ENCODE measurements at places on chromosomes 5 and 9.

GRCh38 chr9:37515620-37516258 lies 30.0 kb downstream of the POLR1E start:
- H3K36me3 ChIP-seq: peaks cover 10% of the 10 kb centered on the region

DNA sequence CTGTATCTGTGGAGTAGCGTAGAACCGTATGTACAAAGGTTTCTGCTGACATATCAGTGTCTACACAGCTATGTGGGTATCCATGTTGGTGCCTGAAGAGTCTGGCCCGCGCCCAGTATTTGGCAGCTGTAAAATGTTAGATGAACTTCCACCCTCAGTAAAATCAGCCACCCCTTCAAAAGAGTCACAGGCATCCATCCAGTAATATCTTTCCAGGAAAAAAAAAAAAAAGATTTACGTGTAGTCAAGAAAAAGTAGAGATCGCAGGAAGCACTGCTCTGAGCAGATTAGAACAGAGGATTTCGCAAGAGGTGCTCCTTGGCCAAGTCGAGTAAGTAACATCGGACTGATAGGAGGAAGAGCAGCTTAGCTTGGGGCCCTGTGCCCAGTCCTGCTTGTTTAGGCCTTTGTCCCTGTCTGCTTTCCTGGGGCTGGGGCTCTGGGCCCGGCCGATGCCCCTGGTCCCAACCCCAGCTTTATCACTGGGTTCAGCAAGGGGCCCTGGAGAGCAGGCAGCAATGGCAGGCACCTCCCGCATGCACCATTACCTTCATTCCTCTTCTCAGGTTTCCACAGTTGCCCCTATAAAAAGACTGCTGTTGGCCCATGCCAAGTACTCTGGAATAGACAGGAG lies 21.2 kb downstream of the DAPK1 start:
- H3K4me1 ChIP-seq: peaks cover 25% of the 10 kb centered on the region
- no peak overlapping the region for H3K4me3 ChIP-seq
- H3K27me3 ChIP-seq: no peaks in the 10 kb centered on the region
- peaks cover 22% of the 10 kb centered on the region for H3K36me3 ChIP-seq

GRCh38 chr5:59328709-59329296 lies 564.7 kb downstream of the PDE4D start:
- no peak overlapping the region for H3K4me3 ChIP-seq
- H3K27me3 ChIP-seq: no peaks in the 10 kb centered on the region
- H3K27ac ChIP-seq: no peak overlapping the region
- DNase-seq: no peak

- H3K4me3 ChIP-seq: no peak overlapping the region
- H3K36me3 ChIP-seq: no peaks in the 10 kb centered on the region
- no peaks in the 10 kb centered on the region for H3K4me1 ChIP-seq
Observed at GRCh38 chr9:115651461-115651860, 502.1 kb upstream of the PAPPA start.

GRCh38 chr5:163622799-163623198 lies 117.4 kb downstream of the MAT2B start:
- DNase-seq: no peak
- H3K27me3 ChIP-seq: no peaks in the 10 kb centered on the region
- H3K4me3 ChIP-seq: no peak overlapping the region
- H3K36me3 ChIP-seq: no peaks in the 10 kb centered on the region

GRCh38 chr5:57036761-57037160 lies 84.8 kb upstream of the MIER3 start:
- no peak overlapping the region for H3K27ac ChIP-seq
- H3K36me3 ChIP-seq: no peaks in the 10 kb centered on the region
- H3K4me3 ChIP-seq: no peak overlapping the region
- H3K27me3 ChIP-seq: peaks cover 4% of the 10 kb centered on the region

- peaks cover 29% of the 10 kb centered on the region for H3K36me3 ChIP-seq
- no peak overlapping the region for H3K4me3 ChIP-seq
- H3K27ac ChIP-seq: no peak overlapping the region
- no peaks in the 10 kb centered on the region for H3K27me3 ChIP-seq
- DNase-seq: no peak
Observed at GRCh38 chr5:886716-887325, 5.8 kb downstream of the BRD9 start.

GRCh38 chr5:141902015-141902814 lies 21.5 kb upstream of the DELE1 start:
- no peaks in the 10 kb centered on the region for H3K4me1 ChIP-seq
- H3K27me3 ChIP-seq: peaks cover 6% of the 10 kb centered on the region

GRCh38 chr9:108861464-108861863 lies 602 bp upstream of the ACTL7A start:
- H3K4me3 ChIP-seq: no peak overlapping the region
- H3K36me3 ChIP-seq: no peaks in the 10 kb centered on the region
- DNase-seq: no peak
- no peaks in the 10 kb centered on the region for H3K4me1 ChIP-seq

- H3K4me3 ChIP-seq: peak within 1 kb of the TSS; percentile 94
- peak within 1 kb of the TSS; percentile 97 for H3K27ac ChIP-seq
- DNase-seq: peak; percentile 92
- H3K27me3 ChIP-seq: peaks cover 6% of the 10 kb centered on the region
Observed at GRCh38 chr9:129177791-129178567, at the start of gene IER5L. Gene IER5L (minus strand): TSS chr9:129178261. CDS start chr9:129178052, 209 bp downstream.

DNA sequence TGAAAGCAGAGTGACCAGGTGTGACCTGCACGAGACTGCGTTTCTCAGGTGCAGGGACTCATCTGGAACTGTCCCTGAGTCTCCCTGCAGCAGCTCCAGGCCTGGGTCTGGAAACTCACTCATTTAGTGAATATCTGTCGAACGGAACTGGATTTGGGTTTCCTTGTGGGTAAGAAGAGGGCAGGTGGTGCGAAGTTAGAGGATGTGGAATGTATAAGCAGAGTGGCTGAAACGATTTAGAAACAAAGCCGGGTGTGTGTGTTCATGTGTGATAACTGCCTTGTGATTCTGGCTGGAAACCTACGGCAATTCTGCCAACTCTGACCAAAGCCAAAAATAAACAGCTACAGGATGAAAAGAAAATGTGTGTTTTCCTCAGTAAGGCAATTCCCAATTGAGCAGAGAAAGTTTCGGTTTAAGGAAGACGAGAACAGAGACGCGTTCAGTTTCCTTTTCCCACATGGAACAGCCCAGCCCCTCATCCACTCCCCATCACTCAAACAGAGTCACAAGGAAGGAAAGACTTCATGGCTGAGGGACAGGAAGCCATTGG lies 130.3 kb downstream of the NSG2 start:
- no peaks in the 10 kb centered on the region for H3K4me1 ChIP-seq
- H3K4me3 ChIP-seq: no peak overlapping the region
- H3K27me3 ChIP-seq: peaks cover 13% of the 10 kb centered on the region
- DNase-seq: no peak

DNA sequence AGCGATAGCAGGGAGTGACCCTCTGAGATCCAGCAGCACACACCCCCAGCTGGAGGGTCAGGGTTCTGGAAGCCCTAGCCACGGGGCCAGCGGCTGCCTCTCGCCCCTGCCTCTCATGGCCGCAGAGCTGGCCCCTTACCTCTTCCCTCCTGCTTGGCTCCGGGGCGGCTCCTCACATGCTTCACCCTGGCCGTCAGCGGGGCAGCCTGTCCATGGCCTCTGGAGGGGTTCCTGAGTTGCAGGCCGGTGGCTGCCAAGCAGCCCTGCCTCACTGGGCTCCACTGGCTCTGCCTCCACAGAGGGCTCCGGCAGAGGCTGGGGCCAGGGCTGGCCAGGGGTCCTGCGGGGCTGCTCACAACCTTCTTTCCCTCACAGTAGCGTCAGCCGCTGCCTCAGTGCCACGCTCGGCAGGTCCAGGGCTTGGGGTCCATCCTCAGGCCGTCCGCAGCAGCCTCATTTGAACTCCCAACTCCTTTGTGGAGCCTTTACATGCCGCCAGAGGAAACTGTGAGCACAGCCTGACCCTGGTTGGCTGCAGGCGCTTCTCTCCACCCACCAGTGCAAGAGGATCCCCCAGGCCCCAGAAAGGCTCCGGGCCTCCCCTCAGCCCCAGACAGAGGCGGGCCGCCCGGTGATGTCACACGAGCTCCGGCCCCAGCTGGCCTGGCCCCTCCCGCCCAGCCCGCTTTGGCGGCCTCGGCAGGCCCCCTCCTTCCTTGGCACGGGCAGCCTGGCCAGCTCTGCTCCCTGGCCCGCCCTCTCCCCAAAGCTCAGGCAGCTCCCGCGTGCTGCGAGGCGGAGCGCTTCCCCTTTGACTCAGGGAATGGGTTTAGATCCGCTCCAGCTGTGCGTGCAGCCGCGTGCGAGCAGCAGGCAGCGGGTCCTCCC lies at the start of gene ANGPTL2:
Gene ANGPTL2 (minus strand): TSS at position 460 of the 888 bp plus-strand sequence. CDS start 13,904 bp downstream, outside the sequence.
- H3K4me1 ChIP-seq: peaks cover 13% of the 10 kb centered on the region
- H3K27me3 ChIP-seq: peaks cover 42% of the 10 kb centered on the region
- peak; percentile 56 for DNase-seq
- peak within 1 kb of the TSS; percentile 69 for H3K4me3 ChIP-seq

GRCh38 chr5:115723220-115723619 lies 93.2 kb downstream of the CDO1 start:
- no peak overlapping the region for H3K4me3 ChIP-seq
- H3K27ac ChIP-seq: no peak overlapping the region
- H3K27me3 ChIP-seq: no peaks in the 10 kb centered on the region
- DNase-seq: no peak
- H3K36me3 ChIP-seq: no peaks in the 10 kb centered on the region

GRCh38 chr5:3077684-3078083 lies 326.2 kb upstream of the IRX2 start:
- no peaks in the 10 kb centered on the region for H3K4me1 ChIP-seq
- no peak for DNase-seq
- no peak overlapping the region for H3K27ac ChIP-seq
- H3K27me3 ChIP-seq: peaks cover 22% of the 10 kb centered on the region

- no peaks in the 10 kb centered on the region for H3K36me3 ChIP-seq
- no peaks in the 10 kb centered on the region for H3K4me1 ChIP-seq
- H3K27ac ChIP-seq: no peak overlapping the region
Observed at GRCh38 chr5:33023649-33024048, 312.5 kb downstream of the NPR3 start.

DNA sequence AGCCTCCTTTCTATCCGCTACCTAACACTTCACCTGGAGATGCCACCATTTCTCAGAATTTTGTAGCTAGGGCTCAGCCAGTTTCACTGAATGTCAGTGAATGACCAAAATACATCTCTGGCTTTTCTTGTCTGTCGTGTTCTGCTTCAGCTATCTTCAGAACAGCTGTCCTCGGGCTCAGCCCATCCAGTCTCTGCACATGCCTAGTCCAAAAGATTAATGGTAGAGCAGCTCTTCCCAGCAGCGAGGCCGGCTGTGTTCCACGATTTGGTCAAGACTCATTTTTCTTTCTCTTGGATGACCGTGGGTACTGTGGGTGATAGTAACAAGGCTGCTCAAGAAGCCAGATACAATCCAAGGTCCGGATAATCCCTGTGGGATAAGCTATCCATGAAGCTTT lies 342.8 kb downstream of the GABRG2 start:
- H3K27me3 ChIP-seq: no peaks in the 10 kb centered on the region
- H3K36me3 ChIP-seq: no peaks in the 10 kb centered on the region
- H3K4me3 ChIP-seq: no peak overlapping the region
- DNase-seq: no peak
- H3K4me1 ChIP-seq: no peaks in the 10 kb centered on the region

DNA sequence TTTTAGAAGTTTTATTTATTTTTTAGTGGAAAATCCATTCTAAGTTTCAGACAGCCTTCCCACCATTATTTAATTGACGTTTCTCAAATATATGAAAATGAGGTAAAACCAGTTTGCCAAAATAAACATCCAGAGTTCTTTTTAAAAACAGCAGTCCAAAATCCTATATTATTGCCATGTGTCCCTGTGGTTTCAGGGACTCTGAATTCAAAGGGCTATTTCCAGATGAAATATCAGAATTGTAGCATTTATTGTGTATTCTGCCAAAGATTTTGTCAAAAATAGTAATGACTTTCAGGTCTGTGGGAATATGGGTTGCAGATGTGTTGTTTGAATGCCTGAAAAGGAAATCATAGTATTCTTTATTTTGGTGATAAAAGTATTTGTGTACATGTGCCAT lies 41.6 kb downstream of the XRCC4 start:
- no peaks in the 10 kb centered on the region for H3K4me1 ChIP-seq
- no peak overlapping the region for H3K4me3 ChIP-seq
- DNase-seq: no peak
- H3K27me3 ChIP-seq: no peaks in the 10 kb centered on the region

DNA sequence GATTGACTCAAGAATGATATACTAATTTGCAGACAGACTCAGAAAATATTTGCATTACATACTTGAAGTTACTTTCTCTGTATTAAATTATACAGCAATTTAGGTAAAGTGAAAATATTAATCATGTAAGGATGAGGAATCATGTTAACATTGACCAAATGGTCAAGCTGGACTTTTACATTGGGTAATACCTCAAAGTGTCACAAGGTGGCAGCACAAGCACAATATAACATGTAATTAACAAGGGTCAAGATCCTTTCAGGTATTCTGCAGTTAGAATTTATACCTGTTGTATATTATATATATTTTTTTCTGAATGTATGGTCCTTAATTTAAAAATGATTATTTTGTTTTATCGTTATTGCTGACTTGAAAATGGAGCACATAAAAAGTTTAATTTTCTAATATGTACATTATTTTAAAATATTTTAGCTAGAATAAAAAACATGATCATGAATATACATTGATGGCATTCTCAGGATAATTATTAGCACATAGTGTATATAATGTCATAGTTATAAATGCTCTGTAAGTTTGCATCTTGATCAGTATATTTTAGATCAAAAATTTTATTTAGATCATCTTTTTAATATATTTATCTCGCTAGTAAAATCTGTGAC lies 8.6 kb downstream of the HAPLN1 start:
- no peak overlapping the region for H3K4me3 ChIP-seq
- peaks cover 9% of the 10 kb centered on the region for H3K27me3 ChIP-seq
- no peaks in the 10 kb centered on the region for H3K36me3 ChIP-seq
- peak; percentile 22 for DNase-seq
- H3K27ac ChIP-seq: no peak overlapping the region
- H3K4me1 ChIP-seq: no peaks in the 10 kb centered on the region

GRCh38 chr9:23288545-23288944 lies 537.5 kb downstream of the ELAVL2 start:
- no peaks in the 10 kb centered on the region for H3K4me1 ChIP-seq
- no peak overlapping the region for H3K27ac ChIP-seq
- H3K4me3 ChIP-seq: no peak overlapping the region
- no peaks in the 10 kb centered on the region for H3K36me3 ChIP-seq
- DNase-seq: no peak
- H3K27me3 ChIP-seq: no peaks in the 10 kb centered on the region

GRCh38 chr9:108217431-108218349 lies 638.1 kb downstream of the ACTL7B start:
- no peak for DNase-seq
- no peak overlapping the region for H3K4me3 ChIP-seq
- no peaks in the 10 kb centered on the region for H3K36me3 ChIP-seq

- H3K36me3 ChIP-seq: no peaks in the 10 kb centered on the region
- H3K4me1 ChIP-seq: peaks cover 3% of the 10 kb centered on the region
- no peak overlapping the region for H3K27ac ChIP-seq
Observed at GRCh38 chr5:1760656-1761452, 38.8 kb downstream of the MRPL36 start.

- H3K27ac ChIP-seq: no peak overlapping the region
- H3K27me3 ChIP-seq: peaks cover 80% of the 10 kb centered on the region
- peaks cover 2% of the 10 kb centered on the region for H3K4me1 ChIP-seq
- no peak overlapping the region for H3K4me3 ChIP-seq
Observed at GRCh38 chr5:171313481-171314206, 4.6 kb downstream of the TLX3 start.

GRCh38 chr9:133031496-133031911 lies 707 bp downstream of the GTF3C5 start:
- H3K27ac ChIP-seq: peak overlapping the region; percentile 98
- H3K27me3 ChIP-seq: peaks cover 2% of the 10 kb centered on the region
- no peak for DNase-seq
- peaks cover 2% of the 10 kb centered on the region for H3K36me3 ChIP-seq
- peak overlapping the region; percentile 98 for H3K4me3 ChIP-seq

GRCh38 chr5:59020611-59021285 lies 437.9 kb downstream of the RAB3C start:
- no peaks in the 10 kb centered on the region for H3K27me3 ChIP-seq
- no peak overlapping the region for H3K4me3 ChIP-seq
- H3K27ac ChIP-seq: no peak overlapping the region
- peaks cover 13% of the 10 kb centered on the region for H3K4me1 ChIP-seq
